GM23248 (cell line): ENCODE measurements at places on chromosomes 11 and 22. TPM values are rescaled to one million over a fixed set of nuclear protein-coding genes. Genes with fewer than 3 reads are reported as not detected.

The CYP2D6 gene
- polyA plus RNA-seq: 0.15 and 0.16 TPM in 2 replicates

The APOBEC3A gene
- polyA plus RNA-seq: not detected in 2 replicates

The MYEOV gene
- 7.2 and 8.7 TPM in 2 replicates for polyA plus RNA-seq

The NAV2 gene
- 4.1 and 5.7 TPM in 2 replicates for polyA plus RNA-seq
